ENCODE measurements at places on chromosomes 7 and 10. TPM values are rescaled to one million over a fixed set of nuclear protein-coding genes. Genes with fewer than 3 reads are reported as not detected.

Gene MRLN
- total RNA-seq: not detected

DNA sequence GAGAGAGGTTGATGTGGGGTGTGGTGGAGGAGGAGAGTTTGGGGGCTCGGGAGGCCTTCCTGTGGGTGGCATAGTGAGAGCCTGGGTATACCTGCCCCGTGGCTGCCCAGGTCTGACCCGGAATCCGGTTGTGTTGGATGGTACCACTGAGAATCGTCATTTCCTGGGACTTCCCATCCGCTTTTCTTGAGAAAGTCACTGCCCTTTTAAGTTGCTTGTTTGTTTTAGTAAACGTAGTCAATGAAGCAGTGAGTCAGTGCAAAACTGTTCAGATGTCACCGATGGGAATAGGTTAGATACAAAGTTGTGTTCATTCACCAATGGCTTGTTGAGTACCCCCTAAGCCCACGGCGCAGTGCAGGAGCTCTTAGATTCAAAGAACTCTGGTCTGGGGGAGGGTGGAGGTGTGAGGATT lies 285.8 kb downstream of the CAMK1D start:
- no peak for DNase-seq
- H3K4me1 ChIP-seq: no peaks in the 10 kb centered on the region
- H3K27ac ChIP-seq: no peak overlapping the region
- no peaks in the 10 kb centered on the region for H3K36me3 ChIP-seq
- H3K4me3 ChIP-seq: no peak overlapping the region

- H3K27me3 ChIP-seq: no peaks in the 10 kb centered on the region
- no peak overlapping the region for H3K27ac ChIP-seq
- H3K4me1 ChIP-seq: no peaks in the 10 kb centered on the region
- H3K36me3 ChIP-seq: no peaks in the 10 kb centered on the region
- no peak for DNase-seq
Observed at GRCh38 chr10:117928741-117929140, 118.0 kb downstream of the RAB11FIP2 start.

GRCh38 chr7:43248961-43249822 lies 136.7 kb downstream of the HECW1 start:
- H3K36me3 ChIP-seq: no peaks in the 10 kb centered on the region
- H3K4me1 ChIP-seq: no peaks in the 10 kb centered on the region
- no peaks in the 10 kb centered on the region for H3K27me3 ChIP-seq
- DNase-seq: no peak
- no peak overlapping the region for H3K27ac ChIP-seq
- peak overlapping the region; percentile 33 for H3K4me3 ChIP-seq

Gene PRF1
- total RNA-seq: 7.3 TPM

- H3K4me3 ChIP-seq: no peak overlapping the region
- H3K27me3 ChIP-seq: no peaks in the 10 kb centered on the region
- H3K4me1 ChIP-seq: peaks cover 9% of the 10 kb centered on the region
- H3K36me3 ChIP-seq: no peaks in the 10 kb centered on the region
Observed at GRCh38 chr7:29281782-29282541, 87.4 kb downstream of the CHN2 start.

DNA sequence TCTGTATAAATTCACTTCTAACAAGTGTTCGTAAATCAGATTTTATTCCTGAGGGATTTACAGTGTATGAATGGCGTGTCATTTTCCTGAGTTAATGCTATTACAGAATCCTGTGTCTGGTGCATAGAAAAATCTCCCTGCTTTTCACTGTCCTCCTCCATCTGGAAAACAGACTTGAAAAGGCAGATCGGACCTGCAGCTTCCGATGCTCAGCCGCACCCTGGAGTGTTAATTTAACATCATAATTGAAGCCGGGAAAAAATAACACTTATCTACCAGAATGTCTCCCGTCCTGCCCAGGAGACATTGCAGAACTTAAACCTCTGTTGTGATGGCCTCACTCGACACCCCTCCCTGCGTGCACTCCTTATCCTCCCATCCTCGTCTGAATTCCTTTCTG lies 442.1 kb upstream of the FOXK1 start:
- H3K36me3 ChIP-seq: no peaks in the 10 kb centered on the region
- H3K4me1 ChIP-seq: no peaks in the 10 kb centered on the region
- H3K4me3 ChIP-seq: no peak overlapping the region
- H3K27me3 ChIP-seq: no peaks in the 10 kb centered on the region
- no peak overlapping the region for H3K27ac ChIP-seq

GRCh38 chr10:3172081-3172445 lies 519 bp downstream of the PITRM1 start:
- H3K27ac ChIP-seq: peak overlapping the region; percentile 88
- H3K4me1 ChIP-seq: peaks cover 8% of the 10 kb centered on the region
- no peaks in the 10 kb centered on the region for H3K27me3 ChIP-seq
- no peak for DNase-seq
- peak overlapping the region; percentile 77 for H3K4me3 ChIP-seq

- DNase-seq: no peak
- H3K36me3 ChIP-seq: peaks cover 5% of the 10 kb centered on the region
- peak overlapping the region; percentile 15 for H3K27ac ChIP-seq
- no peak overlapping the region for H3K4me3 ChIP-seq
- no peaks in the 10 kb centered on the region for H3K27me3 ChIP-seq
Observed at GRCh38 chr7:157272351-157273207, 64.2 kb upstream of the DNAJB6 start.

DNA sequence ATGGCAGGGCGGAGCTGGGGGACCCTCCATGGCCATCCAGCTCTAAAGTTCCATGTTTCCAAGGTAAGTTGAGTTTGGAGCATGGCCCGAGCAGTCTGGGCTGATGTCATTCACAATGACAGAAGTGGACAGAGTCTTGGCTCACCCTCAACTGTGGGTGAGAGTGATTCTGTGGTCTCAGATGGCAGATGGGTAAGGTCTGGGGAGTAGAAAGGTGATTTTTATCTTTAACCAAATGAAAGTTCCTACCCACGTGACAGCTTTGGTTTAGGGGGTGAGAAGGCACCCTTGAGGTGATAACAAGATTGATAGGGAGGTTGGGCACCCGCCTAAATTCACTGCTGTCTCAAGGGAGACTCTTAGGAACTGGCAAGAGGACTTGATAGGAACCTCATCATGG lies 57.6 kb upstream of the PDZD8 start:
- peaks cover 40% of the 10 kb centered on the region for H3K27me3 ChIP-seq
- no peaks in the 10 kb centered on the region for H3K36me3 ChIP-seq
- H3K4me1 ChIP-seq: no peaks in the 10 kb centered on the region

Gene HTRA1
- total RNA-seq: 62.2 TPM

Gene CUBN
- 0.26 TPM for total RNA-seq

Gene NPY
- not detected for total RNA-seq

DNA sequence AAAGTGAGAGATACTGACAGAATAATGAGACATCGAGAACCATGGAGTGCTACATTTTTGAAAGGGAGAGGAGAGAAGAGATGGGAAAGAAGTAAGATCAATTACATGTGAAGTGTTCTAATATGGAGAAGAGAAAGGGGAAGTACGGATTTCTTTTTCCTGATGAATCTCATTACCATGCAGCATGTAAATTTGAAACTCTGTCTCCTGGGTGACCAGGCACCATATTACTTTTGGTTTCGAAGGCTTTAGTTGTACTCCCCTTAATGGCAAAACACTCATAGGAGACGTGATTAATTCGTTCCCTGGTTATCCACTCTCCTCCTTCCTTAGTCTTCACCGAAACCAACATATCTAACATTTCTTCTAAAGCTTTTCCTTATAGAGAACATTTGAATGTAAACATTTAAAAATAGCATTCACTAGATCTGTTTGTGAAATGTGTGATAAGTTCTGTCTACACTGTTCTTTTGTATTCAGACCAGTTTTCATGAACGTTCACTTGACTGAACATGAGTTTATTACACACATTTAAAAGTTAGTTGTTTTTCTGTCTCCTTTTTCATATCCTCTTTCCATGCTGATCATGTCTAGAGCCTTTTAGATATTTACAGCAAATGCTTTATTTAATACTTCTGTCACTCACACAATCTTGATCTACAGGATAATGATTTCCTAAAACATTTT lies 80.2 kb upstream of the MSRB2 start:
- H3K36me3 ChIP-seq: no peaks in the 10 kb centered on the region
- no peak for DNase-seq
- no peak overlapping the region for H3K27ac ChIP-seq
- no peaks in the 10 kb centered on the region for H3K27me3 ChIP-seq
- no peaks in the 10 kb centered on the region for H3K4me1 ChIP-seq

DNA sequence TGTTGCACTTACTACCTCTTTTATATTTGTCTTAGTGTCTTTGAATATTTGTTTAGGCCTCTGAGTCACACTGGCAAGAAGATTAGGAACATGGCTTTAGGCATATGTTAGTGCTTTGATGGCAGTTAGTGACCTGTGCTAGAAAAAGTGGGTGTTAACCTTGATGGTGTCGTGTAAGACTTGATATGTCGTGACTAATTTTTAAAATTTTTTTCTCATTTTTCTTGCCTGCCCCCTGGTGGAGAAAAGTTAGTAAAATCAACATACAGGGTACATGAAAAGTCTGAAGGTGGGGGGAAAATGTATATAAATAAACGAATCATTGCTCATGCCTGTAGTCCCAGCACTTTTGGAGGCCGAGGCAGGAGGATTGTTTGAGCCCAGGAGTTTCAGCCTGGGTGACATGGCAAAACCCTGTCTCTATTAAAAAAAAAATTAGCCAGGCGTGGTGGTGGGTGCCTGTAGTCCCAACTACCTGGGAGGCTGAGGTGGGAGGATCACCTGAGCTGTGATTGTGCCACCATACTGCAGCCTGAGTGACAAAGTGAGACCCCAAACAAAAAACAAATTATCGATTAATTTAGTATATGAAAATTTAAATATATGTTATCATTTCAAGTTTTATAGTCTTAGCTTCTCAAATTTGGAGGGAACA lies 44.6 kb downstream of the TAX1BP1 start:
- DNase-seq: no peak
- no peaks in the 10 kb centered on the region for H3K4me1 ChIP-seq
- H3K27ac ChIP-seq: no peak overlapping the region
- no peaks in the 10 kb centered on the region for H3K27me3 ChIP-seq
- peaks cover 66% of the 10 kb centered on the region for H3K36me3 ChIP-seq

- H3K27ac ChIP-seq: no peak overlapping the region
- H3K4me1 ChIP-seq: no peaks in the 10 kb centered on the region
- no peaks in the 10 kb centered on the region for H3K27me3 ChIP-seq
- H3K4me3 ChIP-seq: no peak overlapping the region
- no peaks in the 10 kb centered on the region for H3K36me3 ChIP-seq
Observed at GRCh38 chr10:27710014-27710413, 35.6 kb downstream of the MKX start.

- H3K4me1 ChIP-seq: no peaks in the 10 kb centered on the region
- no peak overlapping the region for H3K4me3 ChIP-seq
- H3K27me3 ChIP-seq: no peaks in the 10 kb centered on the region
- H3K27ac ChIP-seq: no peak overlapping the region
- no peaks in the 10 kb centered on the region for H3K36me3 ChIP-seq
- DNase-seq: no peak
Observed at GRCh38 chr7:140744005-140744404, 47.5 kb downstream of the NDUFB2 start.

DNA sequence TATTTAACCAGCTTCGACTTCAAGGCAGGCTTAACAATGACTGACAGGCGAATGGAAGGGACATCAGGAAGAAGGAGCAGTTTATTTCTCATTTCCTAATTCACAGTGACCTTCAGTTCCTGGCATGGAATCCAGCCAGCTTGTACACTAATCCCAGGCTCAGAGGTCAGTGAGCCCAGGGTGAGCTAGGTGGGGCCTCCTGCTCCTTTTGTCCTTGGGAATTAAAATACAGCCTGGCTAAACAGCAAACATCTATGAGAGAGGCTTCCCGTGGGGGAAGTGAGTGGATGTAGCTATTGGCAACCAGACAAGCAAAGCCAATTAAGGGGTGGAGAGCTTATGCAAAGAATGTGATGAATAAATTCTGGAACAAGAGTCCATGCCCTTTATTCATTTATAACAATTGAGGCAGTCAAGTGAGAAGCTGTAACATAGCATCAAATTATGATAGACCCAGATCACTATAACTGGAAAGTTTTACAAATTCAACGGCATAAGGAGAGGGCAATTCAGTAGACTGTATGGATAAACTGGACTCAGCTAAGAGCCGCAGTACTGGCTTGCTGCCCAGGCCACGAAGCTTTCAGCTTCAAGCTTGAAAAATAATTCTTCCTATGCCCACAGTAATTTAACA lies 57.1 kb downstream of the STK17A start:
- DNase-seq: no peak
- no peak overlapping the region for H3K4me3 ChIP-seq
- no peaks in the 10 kb centered on the region for H3K36me3 ChIP-seq
- no peaks in the 10 kb centered on the region for H3K4me1 ChIP-seq
- no peaks in the 10 kb centered on the region for H3K27me3 ChIP-seq
- H3K27ac ChIP-seq: peak overlapping the region; percentile 77

Gene TFR2
- total RNA-seq: 0.97 TPM

DNA sequence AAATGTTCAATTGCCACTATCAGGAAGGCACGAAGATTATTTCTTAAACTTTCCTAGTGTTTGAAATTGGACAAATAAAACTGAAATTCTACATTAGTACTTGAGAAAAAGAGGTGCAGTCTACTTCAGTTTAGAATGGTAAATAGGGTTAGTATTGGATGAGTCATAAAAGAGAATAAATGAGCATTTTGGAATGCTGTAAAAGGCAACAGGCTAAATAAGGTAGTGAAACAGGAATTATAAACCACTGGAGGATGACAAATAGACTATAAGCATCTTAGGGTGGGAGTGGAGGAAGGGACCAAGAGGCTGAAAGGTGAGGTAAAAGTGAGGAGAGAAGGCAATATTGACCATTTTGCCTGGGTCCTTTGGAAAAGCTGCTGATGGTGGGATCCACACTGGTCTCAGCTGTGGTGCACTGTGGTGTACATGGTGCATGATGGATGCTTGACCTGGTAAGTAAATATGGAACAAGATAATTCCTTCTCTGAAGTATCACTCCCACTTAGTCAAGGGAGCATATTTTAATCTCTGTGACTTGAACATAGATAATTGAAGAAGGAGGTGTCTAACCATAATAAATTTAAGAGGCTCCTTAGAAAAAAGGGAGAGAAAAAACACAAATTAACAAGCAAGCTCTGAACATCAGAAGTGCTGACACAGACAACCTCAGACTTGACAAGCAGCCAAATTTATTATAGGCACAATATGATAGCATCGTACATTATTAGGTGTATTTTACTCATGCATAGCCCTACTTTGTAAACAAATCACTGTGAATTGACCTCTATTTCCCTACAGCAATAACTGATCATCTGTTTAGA lies 76.4 kb upstream of the SCIN start:
- DNase-seq: no peak
- no peaks in the 10 kb centered on the region for H3K4me1 ChIP-seq
- H3K4me3 ChIP-seq: no peak overlapping the region
- no peaks in the 10 kb centered on the region for H3K27me3 ChIP-seq
- no peaks in the 10 kb centered on the region for H3K36me3 ChIP-seq
- no peak overlapping the region for H3K27ac ChIP-seq

Measured in esophagus squamous epithelium (tissue), 5 donors.